ENCODE measurements at places on chromosomes 6 and 20.
A peak's percentile ranks its signal among the peaks of the same experiment; 100 is the strongest.

- peaks cover 2% of the 10 kb centered on the region for H3K27me3 ChIP-seq
- H3K4me3 ChIP-seq = no peak overlapping the region
- DNase-seq = no peak
- H3K27ac ChIP-seq = peak overlapping the region; percentile 84
Observed at GRCh38 chr6:131013495-131013894, 49.5 kb downstream of the EPB41L2 start.

- no peaks in the 10 kb centered on the region for H3K27me3 ChIP-seq
- DNase-seq = no peak
- H3K27ac ChIP-seq = no peak overlapping the region
Observed at GRCh38 chr6:144624716-144625115, 339.6 kb downstream of the UTRN start.

- no peak for DNase-seq
- H3K27me3 ChIP-seq = no peaks in the 10 kb centered on the region
- H3K27ac ChIP-seq = no peak overlapping the region
- no peaks in the 10 kb centered on the region for H3K4me1 ChIP-seq
Observed at GRCh38 chr6:12679341-12679740, 37.2 kb upstream of the PHACTR1 start.

GRCh38 chr6:67952948-67953347 lies 682.1 kb upstream of the ADGRB3 start:
- no peak for DNase-seq
- no peaks in the 10 kb centered on the region for H3K4me1 ChIP-seq
- H3K4me3 ChIP-seq = no peak overlapping the region
- peaks cover 3% of the 10 kb centered on the region for H3K36me3 ChIP-seq
- H3K27me3 ChIP-seq = peaks cover 1% of the 10 kb centered on the region

- no peaks in the 10 kb centered on the region for H3K27me3 ChIP-seq
- no peaks in the 10 kb centered on the region for H3K36me3 ChIP-seq
- peaks cover 12% of the 10 kb centered on the region for H3K4me1 ChIP-seq
- H3K27ac ChIP-seq = no peak overlapping the region
Observed at GRCh38 chr6:20870021-20870420, 335.8 kb downstream of the CDKAL1 start.

GRCh38 chr20:18886756-18887155 lies 73.2 kb downstream of the SCP2D1 start:
- H3K4me3 ChIP-seq = no peak overlapping the region
- H3K27ac ChIP-seq = no peak overlapping the region
- no peak for DNase-seq
- no peaks in the 10 kb centered on the region for H3K36me3 ChIP-seq
- H3K4me1 ChIP-seq = no peaks in the 10 kb centered on the region
- no peaks in the 10 kb centered on the region for H3K27me3 ChIP-seq

- peaks cover 11% of the 10 kb centered on the region for H3K4me1 ChIP-seq
- H3K36me3 ChIP-seq = no peaks in the 10 kb centered on the region
- H3K27ac ChIP-seq = no peak overlapping the region
- DNase-seq = no peak
- no peak overlapping the region for H3K4me3 ChIP-seq
- peaks cover 3% of the 10 kb centered on the region for H3K27me3 ChIP-seq
Observed at GRCh38 chr6:7939864-7940228, 29.3 kb upstream of the TXNDC5 start.

GRCh38 chr6:22017272-22017671 lies 279.6 kb downstream of the PRL start:
- no peaks in the 10 kb centered on the region for H3K4me1 ChIP-seq
- no peak overlapping the region for H3K4me3 ChIP-seq
- H3K36me3 ChIP-seq = peaks cover 4% of the 10 kb centered on the region
- H3K27me3 ChIP-seq = no peaks in the 10 kb centered on the region

DNA sequence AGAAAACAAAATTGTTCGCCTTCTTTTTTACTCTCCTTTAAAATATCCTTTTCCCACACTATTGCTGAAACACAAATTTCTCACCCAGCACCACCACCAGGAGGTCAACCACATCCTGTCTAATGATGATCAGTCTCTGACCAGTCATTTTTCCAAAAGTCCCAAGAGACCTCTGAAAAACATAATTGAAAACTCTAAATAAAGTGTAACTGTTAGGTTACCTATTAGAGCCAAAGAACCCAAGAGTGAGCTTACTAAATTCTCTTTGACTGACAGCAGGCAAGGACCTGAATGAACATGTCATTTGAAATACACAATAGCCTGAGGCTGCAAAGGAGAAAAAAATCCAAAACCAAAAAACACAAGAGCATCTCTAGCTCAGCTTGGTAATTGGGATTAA lies 735.4 kb downstream of the CBLN4 start:
- no peaks in the 10 kb centered on the region for H3K4me1 ChIP-seq
- H3K27me3 ChIP-seq = peaks cover 5% of the 10 kb centered on the region
- no peak for DNase-seq
- no peak overlapping the region for H3K27ac ChIP-seq
- peaks cover 14% of the 10 kb centered on the region for H3K36me3 ChIP-seq

DNA sequence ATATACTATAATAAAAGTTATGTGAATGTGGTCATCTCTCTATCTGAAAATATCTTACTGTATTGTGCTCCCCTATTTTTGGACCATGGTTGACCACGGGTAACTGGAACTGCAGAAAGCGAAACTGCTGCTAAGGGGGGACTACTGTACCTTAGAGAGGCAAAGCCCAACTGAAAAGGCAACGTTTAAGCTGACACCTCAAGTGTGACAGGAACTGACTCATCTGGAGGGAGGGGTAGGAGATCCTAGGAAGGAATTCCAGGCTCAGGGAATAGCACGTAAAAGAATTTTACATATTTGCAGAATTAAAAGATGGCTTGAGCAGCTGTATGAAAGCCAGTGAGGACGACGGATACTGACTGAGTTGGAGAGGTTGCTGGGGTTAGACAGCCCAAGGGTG lies 34.8 kb downstream of the ELOVL2 start:
- no peaks in the 10 kb centered on the region for H3K36me3 ChIP-seq
- no peak overlapping the region for H3K4me3 ChIP-seq
- peaks cover 3% of the 10 kb centered on the region for H3K27me3 ChIP-seq
- H3K27ac ChIP-seq = no peak overlapping the region
- DNase-seq = no peak

DNA sequence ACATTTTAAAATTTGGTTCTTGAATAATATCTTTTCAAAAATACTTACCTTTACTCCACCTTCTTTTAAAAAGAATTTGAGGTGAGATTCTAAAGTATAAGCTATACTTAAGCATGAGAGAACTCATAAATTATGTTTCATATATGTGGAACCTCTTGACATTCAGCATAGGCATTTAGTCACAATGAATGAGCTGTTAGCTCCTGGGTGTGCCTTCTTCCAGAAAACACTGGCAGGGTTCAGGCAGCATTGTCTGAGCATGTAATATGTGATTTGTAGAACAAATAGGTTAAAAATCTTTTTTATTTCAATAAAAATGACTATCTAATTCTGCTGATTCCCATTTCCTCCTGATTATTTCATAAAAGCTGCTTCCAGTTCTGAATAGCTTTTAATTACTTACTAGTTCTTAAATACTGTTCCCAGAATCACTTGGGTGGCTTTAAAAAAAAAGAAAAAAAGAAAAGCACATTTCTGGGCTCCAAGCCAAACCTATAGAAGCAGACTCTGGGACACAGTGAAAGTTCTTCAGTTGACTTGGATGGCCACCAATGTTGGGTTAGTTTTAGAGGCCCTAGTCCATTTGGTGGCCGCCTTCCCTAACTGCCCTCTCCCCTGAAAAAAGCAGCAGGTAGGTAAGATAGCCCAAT lies 20.2 kb downstream of the RNF8 start:
- peak overlapping the region; percentile 5 for H3K27ac ChIP-seq
- peaks cover 16% of the 10 kb centered on the region for H3K36me3 ChIP-seq
- H3K4me1 ChIP-seq = peaks cover 3% of the 10 kb centered on the region
- DNase-seq = no peak

DNA sequence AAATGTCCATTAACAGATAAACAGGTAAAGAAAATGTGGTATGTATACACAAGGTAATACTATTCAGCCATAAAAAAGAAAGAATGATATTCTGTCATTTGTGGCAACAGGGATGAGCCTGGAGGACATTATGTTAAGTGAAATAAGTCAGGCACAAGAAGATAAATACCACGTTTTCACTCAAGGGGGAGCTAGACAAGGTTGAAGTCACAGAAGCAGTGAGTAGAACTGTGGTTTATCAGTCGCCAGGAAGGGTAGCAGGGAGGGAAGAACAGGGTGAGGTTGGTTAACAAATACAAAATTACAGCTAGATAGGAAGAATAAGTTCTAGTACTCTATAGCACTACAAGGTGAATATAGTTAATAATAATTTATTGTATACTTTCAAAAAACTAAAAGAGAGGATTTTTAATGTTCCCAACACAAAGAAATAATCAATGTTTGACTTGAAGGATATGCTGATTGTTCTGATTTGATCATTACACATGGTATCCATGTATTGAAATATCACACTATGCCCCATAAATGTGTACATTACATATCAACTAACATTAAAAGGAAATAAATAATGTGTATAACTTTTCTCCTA lies 21.1 kb downstream of the RTN4IP1 start:
- H3K4me1 ChIP-seq = peaks cover 6% of the 10 kb centered on the region
- no peaks in the 10 kb centered on the region for H3K36me3 ChIP-seq
- no peaks in the 10 kb centered on the region for H3K27me3 ChIP-seq
- no peak overlapping the region for H3K27ac ChIP-seq
- no peak overlapping the region for H3K4me3 ChIP-seq
- peak; percentile 51 for DNase-seq

DNA sequence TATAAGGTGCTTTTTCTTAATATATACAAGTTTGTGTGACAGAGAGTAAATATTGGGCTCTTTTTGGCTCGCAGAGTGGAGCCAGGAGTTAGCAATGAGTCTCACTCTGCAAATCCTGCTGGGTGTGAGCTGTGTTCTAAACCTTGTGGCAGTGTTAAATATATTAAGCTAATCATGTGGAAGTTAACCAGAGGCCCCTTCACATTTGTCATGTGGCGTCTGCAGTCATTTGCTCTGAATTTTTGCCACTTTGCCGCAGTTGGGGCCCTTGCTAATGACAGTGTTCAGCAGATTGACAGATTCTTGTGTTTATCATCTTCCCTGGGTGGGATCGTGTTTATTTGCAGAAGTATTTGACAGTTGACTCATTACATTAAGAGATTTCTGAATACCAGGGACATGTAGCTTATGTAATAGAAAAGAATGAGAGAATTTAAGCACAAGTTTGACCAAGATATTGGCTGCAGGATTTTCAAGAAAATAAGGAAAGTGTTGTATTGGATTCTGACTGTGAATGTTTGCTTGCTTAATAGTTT lies 37.9 kb downstream of the SPATA2 start:
- H3K27ac ChIP-seq = no peak overlapping the region
- peaks cover 4% of the 10 kb centered on the region for H3K4me1 ChIP-seq
- DNase-seq = no peak
- no peak overlapping the region for H3K4me3 ChIP-seq

GRCh38 chr6:143880412-143880811 lies 16.1 kb downstream of the ZC2HC1B start:
- no peaks in the 10 kb centered on the region for H3K27me3 ChIP-seq
- DNase-seq = no peak
- peaks cover 10% of the 10 kb centered on the region for H3K36me3 ChIP-seq
- no peak overlapping the region for H3K27ac ChIP-seq

- peak overlapping the region; percentile 97 for H3K27ac ChIP-seq
- H3K36me3 ChIP-seq = peaks cover 25% of the 10 kb centered on the region
- H3K4me1 ChIP-seq = peaks cover 69% of the 10 kb centered on the region
- H3K4me3 ChIP-seq = peak overlapping the region; percentile 77
Observed at GRCh38 chr6:32190911-32191677, 1.1 kb upstream of the PBX2 start.

DNA sequence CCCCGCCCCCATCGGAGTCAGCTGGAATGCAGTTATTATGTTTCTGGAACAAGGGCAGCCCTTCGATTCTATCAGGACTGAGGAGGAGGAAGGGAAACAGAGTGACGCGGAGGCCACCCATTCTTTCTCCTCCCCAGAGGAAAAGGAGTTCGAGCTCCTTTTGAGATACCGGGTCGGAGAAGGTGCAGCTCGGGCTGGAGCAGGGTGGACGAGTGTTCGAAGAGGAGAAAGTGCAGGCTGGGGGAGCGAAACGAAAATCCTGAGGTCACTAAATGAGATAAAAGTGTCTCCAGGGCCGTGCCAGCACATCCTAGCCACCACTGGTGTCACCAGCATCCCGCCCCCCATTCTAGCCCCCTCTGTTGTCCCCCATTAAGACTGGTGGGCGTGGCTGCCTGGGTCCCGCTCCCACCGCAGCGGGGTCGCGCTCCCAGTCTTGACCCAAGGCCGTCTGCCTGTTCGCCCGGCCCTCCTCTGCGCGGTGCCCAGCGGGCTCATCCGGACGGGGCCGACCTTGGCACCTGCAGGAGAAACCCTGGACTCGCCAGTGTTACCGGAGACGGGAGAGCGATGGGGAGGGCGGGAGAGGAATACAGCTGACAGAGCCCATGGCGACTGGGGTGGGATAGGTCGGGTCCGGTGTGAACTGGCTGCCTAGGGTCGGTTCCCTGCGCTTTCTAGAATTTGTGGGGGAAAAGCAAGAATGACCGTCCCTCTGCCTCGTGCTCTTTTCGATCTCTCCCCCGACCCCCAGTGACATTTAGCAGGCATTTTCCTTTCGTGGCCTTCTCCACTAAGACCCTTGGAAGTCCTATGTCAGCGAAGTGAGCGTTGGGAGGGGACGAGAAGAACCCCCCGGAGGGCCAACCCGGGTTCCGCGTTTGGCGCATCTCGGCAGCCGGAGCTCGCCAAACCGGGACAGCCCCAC lies 16.2 kb downstream of the FOXA2 start:
- no peak for DNase-seq
- H3K36me3 ChIP-seq = no peaks in the 10 kb centered on the region
- no peak overlapping the region for H3K27ac ChIP-seq
- peak overlapping the region; percentile 82 for H3K4me3 ChIP-seq
- H3K4me1 ChIP-seq = peaks cover 21% of the 10 kb centered on the region

DNA sequence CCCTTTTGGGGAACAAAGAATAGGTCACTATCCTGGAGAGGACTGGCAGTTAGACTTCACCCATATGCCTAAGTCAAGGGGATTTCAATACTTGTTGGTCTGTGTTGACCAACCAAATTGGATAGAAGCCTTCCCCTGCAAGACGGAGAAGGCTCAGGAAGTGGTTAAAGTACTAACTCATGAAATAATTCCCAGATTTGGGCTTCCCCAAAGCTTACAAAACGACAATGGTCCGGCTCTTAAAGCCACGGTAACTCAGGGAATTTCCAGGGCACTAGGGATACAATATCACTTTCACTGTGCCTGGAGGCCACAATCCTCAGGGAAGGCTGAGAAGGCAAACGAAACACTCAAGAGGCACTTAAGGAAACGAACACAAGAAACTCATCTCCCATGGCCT lies 223.1 kb downstream of the GMPR start:
- no peaks in the 10 kb centered on the region for H3K4me1 ChIP-seq
- H3K27me3 ChIP-seq = no peaks in the 10 kb centered on the region
- H3K27ac ChIP-seq = no peak overlapping the region
- no peak for DNase-seq
- H3K36me3 ChIP-seq = peaks cover 8% of the 10 kb centered on the region

DNA sequence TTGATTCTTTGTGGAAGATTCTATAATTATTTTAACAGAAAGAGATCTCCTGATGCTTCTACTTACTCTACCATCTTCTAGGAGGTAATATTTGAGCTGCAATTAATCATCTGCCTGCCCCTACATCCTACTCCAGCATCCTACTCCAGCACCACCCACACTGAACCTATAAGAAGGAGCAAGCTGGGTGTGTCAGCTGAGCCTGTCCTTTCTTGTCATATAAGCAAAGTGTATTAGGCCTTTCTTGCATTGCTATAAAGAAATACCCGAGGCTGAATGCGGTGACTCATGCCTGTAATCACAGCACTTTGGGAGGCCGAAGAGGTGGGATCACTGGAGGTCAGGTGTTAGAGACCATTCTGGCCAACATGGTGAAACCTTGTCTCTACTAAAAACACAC lies 84.2 kb upstream of the ARG1 start:
- no peaks in the 10 kb centered on the region for H3K36me3 ChIP-seq
- H3K4me3 ChIP-seq = no peak overlapping the region
- peaks cover 1% of the 10 kb centered on the region for H3K27me3 ChIP-seq

- DNase-seq = no peak
- H3K4me1 ChIP-seq = peaks cover 20% of the 10 kb centered on the region
- peaks cover 4% of the 10 kb centered on the region for H3K27me3 ChIP-seq
- no peak overlapping the region for H3K4me3 ChIP-seq
Observed at GRCh38 chr6:110067837-110068591, 89.9 kb downstream of the GPR6 start.
